ENCODE measurements at places on chromosomes 5 and 9. TPM values are rescaled to one million over a fixed set of nuclear protein-coding genes. Genes with fewer than 3 reads are reported as not detected.

GRCh38 chr5:15752663-15753285 lies 252.8 kb downstream of the FBXL7 start:
- no peak for DNase-seq

GRCh38 chr5:157347301-157348048 lies 81.6 kb downstream of the CYFIP2 start:
- no peak for DNase-seq

- DNase-seq: peak; percentile 56
Measured at GRCh38 chr9:96219026-96219899, 82.7 kb downstream of the HSD17B3 start.

- DNase-seq: no peak
Measured at GRCh38 chr5:150639377-150639692, 1.1 kb upstream of the SYNPO start.

The HRH2 gene
- total RNA-seq: 24.5 TPM

The TNFSF15 gene
- 0.16 TPM for total RNA-seq

The CDKN2A gene
- total RNA-seq: 2.1 TPM
